ENCODE measurements at places on chromosomes 3 and 15.

DNA sequence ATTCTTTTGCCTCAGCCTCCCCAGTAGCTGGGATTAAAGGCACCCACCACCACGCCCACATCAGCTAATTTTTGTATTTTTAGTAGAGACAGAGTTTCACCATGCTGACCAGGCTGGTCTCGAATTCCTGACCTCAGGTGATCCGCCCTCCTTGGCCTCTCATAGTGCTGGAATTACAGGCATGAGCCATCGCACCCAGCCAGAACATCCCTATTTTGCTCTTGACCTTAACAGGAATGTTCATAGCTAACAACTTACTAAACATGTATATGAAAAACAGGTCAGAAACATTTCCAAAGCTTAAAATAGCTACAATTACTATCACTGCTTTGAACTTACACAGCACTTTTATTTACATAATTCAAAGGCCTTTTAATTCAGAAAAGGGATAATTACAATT lies 33.7 kb downstream of the UQCC5 start:
- no peak for DNase-seq

DNA sequence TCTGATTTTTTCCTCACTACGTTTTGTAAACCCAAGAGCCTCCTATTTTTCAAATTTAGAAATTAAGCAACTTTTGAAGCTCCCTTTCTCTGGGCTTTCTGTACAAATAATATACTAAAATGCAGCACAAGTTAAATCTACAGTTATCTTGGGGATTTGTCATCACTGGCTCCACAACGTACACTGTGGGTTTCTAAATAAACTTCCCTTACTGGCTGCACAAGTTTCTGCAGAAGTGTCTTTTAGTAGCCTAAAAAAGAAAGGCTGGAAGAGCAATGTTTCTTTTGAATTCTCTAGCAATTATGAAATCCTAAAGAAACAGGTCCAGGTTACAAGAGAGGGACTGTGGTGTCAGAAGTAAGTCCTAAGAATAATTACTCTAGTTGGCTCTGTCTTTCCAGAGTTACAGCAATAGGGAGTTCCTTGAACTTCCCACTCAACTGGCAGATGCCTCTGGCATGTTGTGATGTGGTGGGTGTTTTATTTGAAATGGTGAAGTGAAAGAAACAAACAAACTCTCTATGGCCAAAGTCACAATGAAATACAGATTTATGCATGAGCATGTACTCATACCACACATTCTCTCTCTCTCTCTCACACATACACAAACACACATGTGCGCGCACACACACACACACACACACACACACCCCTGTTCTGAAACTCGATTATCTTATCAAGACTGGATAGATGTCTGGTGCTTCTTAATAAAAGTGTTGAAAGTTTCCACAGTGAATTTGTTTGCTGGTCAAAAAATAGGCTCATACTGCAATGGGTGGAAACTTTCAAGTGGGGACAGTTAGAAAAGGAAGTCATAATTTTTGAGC lies 198.2 kb downstream of the SSR3 start:
- DNase-seq, result no peak

- DNase-seq, result peak; percentile 10
These were observed 19.8 kb downstream of the GNB5 start for GRCh38 chr15:52171386-52171785.

- DNase-seq, result no peak
These were observed 64.2 kb upstream of the CMSS1 start for GRCh38 chr3:99753268-99753975.
